ENCODE measurements at places on chromosomes 1 and 21.

DNA sequence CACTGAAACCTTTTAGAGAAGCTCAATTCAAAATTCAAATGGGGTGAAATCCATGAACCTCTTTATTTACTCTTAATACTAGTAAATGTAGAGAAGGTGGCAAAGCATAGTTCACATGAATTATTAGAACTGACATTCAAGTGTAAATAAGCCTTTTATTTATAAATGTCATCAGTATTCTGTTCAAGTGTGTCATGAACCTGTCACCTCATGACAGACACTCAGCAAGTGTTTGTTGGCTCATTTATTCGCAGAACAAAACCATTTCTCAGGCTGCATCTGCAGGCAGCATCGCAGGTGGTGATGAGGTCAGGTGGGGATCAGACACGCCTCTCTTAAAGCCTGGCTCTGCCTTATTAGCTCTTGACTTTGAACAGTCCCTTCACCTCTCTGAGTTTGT, 116.6 kb downstream of the SETD4 start:
- no peak for DNase-seq

GRCh38 chr1:6577831-6578525, 1.8 kb upstream of the ZBTB48 start:
- DNase-seq = no peak

DNA sequence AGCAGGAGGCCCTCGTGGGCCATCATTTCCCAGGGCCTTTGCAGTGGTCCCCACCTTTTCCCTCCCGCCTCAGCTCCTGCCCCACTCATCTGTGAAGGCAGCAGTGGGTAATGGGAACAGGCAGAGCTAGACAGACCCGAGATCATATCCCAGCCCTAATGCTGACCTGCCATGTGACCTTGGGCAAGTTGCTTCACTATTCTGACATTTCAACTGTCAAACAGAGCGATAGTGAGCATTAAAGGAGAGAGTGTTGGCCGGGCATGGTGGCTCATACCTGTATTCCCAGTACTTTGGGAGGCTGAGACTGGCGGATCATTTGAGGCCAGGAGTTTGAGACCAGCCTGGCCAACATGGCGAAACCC, 51.7 kb downstream of the RPS6KA1 start:
- DNase-seq = no peak

DNA sequence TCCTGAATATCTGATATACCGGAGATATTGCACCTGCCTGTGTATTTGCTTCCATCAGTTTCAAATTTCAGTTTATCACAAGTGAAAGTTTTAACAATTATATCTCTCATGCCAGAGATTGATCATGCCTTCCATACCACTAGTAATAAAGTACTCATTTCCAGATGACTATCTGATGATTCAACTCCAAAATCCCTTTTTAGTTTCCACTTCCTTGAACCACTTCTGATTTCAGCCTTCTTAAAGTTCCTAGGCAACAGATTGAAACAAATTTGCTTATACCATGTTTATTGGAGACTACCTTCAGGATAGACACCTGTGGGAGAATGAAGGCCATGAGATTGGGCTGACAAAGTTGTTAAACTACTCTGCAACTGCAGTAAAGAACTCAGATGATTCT, 21.5 kb upstream of the COL11A1 start:
- no peak for DNase-seq

DNA sequence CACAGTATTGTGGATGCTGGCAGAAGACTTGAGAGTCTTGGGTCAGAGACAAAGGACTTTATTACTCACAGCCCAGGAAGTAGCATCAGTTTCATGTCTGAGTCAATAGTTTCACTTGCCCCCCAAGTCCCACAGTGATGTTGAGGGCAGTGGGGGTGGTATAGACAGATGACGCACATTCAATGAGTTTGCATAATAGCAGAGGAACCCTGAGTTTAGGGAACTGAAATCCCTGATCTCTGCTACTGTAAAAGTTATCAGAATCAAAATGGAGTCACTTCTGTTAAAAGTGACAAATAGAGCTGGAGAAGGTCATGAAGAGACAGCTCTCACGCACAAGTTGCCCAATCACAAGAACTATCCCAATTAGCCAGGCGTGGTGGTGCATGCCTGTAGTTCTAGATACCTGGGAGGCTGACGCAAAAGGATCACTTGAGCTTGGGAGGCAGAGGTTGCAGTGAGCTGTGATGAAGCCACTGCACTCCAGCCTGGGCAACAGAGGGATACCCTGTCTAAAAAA, 11.5 kb upstream of the HCRTR1 start:
- no peak for DNase-seq

DNA sequence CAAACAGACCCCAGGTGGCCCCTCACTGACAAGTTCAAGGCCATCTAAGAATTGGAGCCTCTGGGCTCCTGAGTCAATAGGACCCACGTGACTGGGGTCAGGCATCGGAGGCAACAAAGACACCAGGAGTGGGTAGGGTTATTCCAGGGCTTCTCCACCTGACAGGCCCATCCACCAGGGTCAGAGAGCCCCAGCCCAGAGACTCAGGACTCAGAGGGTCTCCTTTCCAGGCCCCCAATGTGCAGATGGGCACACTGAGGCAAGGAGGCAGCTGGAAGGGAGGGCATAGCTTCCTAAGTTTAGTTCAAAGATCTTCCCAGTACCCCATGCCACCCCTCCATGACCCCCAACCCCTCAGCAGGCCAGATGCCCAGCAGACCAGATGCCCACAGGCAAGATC, 388.6 kb downstream of the MATN1 start:
- no peak for DNase-seq

GRCh38 chr1:212235857-212236256, 49.4 kb upstream of the PPP2R5A start:
- no peak for DNase-seq

- DNase-seq = no peak
Observed at GRCh38 chr21:38930853-38931252, 125.1 kb downstream of the ETS2 start.

DNA sequence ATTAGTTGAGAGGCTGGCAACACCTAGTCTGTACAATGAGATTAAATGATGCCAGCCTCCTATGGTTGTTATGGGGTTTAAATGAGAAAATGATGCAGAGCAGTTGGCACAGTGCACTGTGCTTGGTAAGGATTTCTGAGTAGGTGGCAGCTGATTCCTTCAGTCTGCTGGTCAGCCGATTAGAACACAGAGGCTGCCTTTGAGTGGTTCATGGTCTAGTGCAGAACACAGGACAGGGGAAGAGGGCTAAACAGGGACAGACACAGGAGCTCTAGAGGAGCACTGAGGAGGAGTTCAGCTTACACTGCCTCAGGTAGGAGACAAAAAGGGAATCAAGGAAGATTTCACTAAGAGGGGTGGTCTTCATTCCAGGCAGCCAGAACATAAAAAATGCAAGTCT, 1.4 kb downstream of the TIE1 start:
- no peak for DNase-seq

- DNase-seq = no peak
Observed at GRCh38 chr21:16587681-16588375, 858.0 kb downstream of the USP25 start.

- no peak for DNase-seq
Observed at GRCh38 chr1:213988507-213989001, 781 bp downstream of the PROX1 start.

DNA sequence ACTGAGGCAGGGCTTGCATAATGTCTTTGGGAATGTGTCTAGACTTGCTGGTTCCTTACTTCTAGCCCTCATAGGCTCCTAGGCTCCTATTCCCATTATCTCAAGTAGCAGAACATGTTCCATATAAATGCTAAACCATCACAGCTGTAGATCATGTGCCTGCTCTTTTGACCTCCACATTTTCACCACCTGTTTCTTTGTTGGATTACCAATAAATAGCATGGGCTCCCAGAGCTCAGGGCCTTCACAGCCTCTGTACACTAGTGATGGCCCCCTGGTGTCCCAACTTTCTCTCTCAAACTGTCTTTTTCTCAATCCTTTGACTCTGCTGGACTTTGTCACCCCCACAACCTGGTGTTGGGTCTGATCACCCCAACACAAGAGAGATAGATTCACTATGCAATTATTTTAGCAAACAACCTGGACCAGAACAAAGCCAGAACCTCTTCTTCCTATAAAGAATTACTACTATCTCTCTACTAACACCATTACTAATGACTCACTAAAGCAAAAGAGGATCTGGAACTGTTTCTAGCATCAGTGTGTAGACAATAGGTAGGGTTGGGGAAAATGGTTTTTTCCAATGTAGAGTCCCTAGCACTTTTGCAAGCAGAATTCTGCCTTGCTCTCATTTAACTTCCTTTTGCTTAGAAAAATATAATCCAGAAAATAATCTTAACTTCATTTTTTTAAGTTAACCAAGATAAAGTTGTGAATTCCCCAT, 51.7 kb downstream of the WLS start:
- DNase-seq = no peak

DNA sequence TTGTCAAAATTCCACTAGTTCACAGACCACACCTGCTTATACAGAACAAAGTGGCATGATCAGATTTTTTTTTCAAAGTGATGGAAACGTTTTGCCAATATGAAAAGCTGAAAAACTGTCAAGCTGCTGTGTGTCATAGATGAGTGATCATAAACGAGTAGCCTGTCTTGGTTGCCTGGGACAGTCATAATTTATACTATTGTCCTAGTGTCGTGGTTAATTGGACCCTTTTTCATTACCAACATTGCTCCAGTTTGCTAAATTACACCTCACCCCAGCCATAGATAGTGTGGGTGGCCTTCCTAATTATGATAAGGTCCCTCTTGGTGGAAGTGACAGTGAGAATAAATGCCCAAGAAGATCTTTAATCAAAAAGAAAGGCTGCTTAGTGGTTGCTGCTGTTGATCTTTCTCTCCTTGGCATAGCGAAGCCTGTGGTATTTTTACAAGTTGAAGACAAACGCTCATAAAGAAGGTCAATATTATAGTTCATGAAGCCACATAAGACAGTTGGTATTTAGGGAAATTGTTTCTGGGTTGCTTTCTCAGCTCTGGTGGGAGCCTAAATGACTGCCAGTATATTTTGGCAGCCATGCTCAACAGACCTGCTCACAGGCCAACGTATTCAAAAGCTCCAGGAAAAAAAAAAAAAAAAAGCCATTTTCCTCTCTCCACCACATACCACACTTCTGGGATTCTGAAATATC, 478.1 kb downstream of the PLA2G4A start:
- DNase-seq = no peak

DNA sequence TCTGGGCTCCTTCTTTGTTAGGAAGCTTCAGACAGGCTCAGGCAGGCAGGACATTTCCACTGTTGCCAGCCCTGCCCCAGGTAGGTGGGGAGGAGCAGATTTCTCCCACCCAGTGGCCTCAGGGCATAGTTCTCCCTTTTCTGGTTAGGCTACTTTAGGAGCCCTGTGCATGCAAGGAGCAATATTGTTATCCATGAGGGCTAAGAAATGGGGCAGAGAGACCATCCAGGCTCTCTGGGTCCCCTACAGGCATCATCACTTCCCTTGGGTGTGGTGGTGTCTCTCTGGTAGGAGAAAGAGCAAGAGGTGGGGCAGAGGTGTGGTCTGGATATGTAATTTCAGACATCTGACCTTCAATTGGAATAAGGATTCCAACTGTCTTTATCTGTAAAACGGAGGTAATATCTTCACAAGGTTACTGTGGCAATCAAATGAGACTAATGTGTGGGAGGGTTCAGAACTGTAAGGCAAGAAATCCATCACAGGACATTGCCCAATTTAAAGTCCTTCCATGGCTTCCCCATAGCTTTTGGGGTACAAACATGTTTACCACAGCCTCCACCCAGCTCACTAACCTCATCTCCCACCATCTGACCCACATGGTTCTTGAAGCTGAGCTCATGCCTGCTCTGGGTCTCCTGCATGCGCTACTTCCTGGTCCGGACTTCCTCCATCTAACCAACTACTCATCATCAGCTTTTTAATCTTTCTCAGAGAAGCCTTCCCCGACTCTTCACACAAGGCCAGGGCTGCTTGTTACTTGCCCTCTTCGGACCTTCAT, 26.1 kb downstream of the PCAT6 start:
- DNase-seq = no peak

DNA sequence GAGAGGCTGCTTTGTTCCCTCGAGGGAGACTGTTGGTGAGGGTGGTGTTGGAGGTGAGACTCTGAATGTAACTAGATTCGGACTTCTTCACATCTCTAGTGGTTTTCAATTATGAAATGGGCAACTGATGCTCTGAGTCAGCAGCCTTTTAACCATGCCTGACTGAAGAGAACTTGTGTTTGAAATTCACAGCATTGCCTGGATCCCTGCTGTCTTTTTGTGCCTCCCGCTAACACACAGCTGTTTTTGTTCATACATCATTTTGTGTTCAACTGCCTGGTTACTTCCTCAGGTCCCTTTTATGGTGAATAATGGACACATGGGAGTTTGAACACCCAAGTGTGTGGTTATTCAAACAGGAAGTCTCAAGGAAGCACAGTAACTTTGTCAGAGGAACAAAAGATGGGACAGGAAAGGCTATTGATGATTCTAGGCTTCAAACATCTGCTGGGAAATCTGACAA, 16.8 kb downstream of the LAMC1 start:
- no peak for DNase-seq

DNA sequence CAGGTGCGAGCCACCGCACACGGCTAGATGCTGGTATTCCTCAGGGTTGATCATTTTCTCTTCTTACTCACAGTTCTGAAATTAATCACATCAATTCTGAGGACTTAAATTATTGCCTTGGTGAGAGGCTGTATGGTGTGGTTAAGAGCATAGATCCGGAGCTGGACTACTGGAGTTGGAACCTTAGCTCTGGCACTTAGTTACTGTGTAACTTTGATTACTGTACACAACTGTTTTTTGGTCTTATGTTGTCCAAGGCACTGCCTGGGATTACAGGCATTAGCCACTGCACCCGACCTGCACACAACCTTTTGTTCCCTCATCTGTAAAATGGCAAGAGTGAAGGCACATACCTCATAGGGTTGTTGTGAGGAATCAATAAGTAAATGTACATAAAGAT, 25.6 kb upstream of the THRAP3 start:
- DNase-seq = no peak

GRCh38 chr1:47651311-47652089, 213.7 kb downstream of the FOXD2 start:
- DNase-seq = no peak

DNA sequence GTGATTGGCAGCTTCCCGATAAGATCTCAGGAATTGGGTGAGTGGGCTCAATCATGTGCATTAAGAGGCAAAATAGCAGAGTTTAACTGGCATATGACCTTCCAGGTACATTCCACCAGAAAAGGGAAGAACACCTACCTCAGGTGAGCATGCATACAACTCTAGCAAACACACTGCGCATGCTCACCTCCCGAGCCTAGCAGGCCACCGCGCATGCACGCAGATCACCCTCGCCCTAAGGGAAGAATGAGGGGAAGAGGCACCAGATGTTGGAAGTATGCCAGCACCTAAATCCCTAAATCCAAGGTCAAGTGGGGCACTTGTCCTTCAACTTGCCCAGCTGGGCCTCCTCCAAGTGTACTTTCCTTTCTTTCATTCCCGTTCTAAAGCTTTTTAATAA, 23.6 kb upstream of the CBR3 start:
- no peak for DNase-seq

DNA sequence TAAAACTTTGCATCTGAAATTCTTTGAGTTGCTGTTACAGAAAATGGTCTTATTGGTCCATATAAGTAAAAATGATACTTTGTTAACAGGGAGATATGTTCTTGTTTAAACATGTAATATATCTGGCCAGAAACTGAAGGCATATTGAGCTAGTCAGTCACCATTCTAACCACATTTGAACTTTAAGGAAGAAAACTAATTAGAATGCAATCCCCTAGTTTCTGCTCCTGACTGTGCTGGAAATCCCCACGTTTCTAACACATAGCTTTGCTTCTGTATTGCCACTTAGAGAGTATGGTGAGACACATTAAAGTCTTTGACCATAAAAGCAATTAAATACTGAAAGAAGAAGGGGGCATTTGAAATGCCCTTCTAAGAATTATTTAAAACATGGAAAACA, 32.1 kb upstream of the HIVEP3 start:
- no peak for DNase-seq
